COR-L47 (cell line): ENCODE measurements at places on chromosomes 2 and 18.

- no peak for DNase-seq
Observed at GRCh38 chr2:18290386-18290785, 270.1 kb downstream of the RDH14 start.

DNA sequence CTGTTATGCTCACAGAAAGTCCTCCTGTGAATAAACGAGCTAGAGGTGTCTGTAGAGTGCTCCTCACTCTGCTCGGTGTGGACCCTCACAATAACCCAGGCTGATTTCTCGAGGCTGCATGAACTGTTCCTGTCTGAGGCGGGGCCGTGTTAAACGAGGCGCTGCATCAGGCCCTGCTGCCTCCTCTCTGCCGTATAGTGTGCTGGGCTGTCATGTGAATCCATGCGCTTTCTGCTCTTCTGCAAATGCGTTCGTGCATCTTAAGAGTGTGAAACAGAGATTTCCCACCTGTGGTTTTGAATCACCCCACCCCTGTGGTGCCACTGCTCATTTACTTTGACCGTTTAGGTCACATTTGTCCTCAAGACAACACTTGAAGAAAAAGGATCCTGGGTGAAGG, 26.2 kb downstream of the TRAF3IP1 start:
- DNase-seq = no peak

DNA sequence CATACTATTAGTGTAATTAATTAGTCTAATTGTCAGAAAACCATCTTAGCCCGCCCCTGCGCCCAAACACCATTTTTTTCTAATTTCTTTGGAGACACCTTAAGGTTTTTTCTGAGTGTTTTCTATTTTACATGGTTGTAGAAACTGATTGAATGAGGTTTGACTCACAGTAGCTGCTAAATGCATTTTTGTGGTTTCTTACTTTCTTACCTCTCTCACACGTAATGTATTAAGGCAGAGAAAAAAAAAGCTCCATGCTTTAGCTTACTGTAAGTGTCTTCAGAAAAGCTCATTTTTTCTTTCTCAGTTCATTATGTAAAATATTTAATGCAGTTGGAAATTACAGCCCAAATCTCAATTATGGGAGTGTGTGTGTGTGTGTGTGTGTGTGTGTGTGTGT, 548.5 kb upstream of the LRRTM4 start:
- no peak for DNase-seq

- no peak for DNase-seq
Observed at GRCh38 chr2:205722283-205722918, 40.1 kb downstream of the NRP2 start.

DNA sequence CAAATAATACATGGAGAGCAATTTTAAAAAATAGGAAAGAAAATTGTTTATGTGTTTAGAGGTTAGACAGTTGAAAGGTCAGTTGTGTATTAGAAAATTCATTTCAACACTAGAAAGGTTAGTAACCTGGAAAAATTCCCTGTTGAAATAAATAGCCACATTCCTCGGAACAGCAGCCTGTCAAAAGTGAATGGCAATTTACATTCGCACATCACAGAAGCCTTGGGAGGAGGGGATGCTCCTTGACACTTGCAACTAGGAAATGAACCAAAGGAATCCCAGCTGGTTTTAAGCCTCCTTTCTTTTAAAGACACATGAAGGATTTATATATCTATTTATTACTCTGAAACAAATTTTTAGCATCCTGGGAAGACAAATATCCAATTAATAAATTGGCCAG, 653.5 kb upstream of the LRRTM4 start:
- DNase-seq = no peak

- DNase-seq = no peak
Observed at GRCh38 chr18:22423878-22424564, 6.3 kb upstream of the CTAGE1 start.

GRCh38 chr2:216905649-216906329, 45.9 kb upstream of the TNP1 start:
- no peak for DNase-seq

DNA sequence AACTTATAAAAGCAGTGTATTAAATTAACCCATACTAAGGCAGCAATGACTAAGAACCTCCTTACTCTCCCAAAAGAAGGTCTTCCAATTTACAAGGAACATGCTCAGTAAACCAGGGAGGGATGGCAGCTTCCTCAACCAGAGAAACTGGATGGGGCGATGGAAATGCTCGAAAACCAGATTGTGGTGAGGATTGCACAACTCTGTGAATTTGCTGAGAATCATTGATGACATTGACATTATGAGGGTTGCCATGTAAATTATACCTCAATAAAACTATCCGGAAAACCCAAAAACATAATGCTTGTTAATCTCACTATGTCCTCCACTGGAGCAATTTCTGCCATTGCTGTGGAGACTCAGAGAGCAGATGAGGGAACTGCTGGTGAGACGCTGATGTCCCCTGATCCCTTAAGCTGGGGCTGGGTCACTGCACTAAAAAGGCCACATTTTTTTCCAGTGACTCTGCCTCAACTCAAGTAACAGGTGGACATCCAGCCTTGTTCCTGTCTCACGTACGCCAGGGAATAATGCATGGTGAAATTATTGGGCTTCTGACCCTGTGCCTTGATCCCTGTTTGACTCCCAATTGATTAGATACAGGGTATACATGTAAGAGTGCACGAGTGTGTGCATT, 288.3 kb downstream of the CYP26B1 start:
- DNase-seq = no peak

DNA sequence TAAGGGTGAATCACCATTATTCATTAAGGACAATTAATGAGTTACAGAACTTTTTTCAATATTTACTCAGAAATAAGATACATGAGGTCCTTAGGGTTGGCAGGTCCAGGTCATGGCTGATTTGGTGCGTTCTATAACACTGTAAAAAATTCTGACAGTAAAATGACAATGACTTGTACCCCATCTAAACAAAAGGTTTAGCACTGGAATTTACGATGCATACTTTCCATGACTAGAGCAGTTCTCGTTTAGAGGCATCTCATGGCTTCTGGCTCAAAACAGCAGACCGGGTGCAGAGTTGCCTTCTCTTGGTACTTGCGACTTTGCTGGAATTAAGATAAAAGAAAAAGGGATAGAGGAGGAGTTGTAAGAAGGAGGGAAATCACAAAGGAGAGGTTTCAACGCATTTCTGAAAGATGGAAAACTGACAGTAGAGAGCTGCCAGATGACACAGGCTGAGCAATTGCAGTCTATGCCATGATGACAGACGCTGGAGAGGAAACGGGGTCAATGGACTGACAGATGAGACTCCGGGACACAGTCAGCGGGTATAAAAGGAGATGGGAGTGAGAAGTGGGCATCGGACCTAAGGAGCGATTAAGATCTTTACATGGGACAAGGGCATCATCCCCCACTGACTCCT, 4.1 kb upstream of the CYS1 start:
- no peak for DNase-seq

DNA sequence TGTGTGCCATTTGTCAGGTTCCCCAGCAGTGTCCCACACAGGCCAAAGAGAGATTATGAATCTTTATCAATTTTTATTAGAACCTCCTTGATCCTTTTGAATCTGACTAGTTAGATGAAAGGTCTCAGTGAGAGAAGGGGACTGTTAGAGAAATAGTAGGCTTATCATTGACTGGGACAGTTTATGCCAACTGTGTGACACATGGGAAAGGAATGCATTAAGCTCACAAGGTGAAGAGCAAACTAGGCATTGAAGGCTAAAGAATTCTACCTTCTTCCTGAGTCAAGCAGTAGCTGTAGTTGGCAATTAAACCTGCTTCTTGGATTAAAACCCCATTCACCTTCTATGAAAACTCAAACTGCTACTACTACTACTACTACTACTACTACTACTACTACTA, 389.6 kb upstream of the CDH19 start:
- no peak for DNase-seq

DNA sequence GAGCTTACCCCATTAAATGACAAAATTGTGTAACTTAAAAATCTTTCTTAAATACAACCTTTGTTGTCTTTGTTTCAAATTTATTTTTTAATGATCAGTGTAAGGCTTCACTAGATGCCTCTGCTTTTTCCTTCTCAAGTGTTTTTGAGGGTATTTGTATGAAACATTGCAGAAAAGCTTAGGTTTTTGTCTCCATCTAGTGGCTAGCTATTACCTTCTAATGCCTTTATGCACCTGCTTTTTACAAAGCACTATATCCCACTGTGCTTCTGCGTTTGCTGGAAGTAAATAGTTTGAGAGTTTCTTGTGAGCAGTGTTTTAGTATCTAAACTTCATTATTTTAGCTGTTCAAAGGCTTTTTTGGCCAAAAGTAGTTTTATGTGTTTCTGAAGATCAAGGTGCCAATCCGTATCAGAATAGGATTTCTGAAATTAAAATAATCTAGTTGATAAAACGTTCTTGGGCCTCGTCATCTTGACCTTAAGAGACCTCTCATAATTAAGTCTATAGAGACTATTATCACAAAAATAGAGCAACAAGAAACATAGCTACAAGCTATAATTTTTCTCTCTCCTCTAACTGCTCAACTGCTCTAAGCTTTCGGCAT, 47.0 kb downstream of the IWS1 start:
- peak; percentile 62 for DNase-seq

DNA sequence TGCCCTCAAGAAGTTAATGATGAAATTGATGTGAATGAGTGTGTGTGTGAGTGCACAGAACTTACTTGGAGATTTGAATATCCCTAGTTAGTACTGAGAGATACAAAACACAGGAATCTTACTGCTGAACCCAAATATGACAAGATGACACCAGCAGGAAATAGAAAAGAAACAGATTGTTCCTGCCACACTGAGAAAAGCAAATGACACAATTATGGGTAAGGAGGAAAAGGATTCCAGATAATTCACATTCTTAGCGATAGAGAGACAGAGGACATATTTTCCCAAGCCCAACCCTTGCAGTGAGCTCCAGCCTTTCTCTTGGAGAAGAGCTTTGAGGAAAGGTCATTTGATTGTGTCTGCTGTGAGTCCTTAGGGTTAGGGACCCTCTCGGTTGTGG, 105.7 kb upstream of the SMIM21 start:
- no peak for DNase-seq

DNA sequence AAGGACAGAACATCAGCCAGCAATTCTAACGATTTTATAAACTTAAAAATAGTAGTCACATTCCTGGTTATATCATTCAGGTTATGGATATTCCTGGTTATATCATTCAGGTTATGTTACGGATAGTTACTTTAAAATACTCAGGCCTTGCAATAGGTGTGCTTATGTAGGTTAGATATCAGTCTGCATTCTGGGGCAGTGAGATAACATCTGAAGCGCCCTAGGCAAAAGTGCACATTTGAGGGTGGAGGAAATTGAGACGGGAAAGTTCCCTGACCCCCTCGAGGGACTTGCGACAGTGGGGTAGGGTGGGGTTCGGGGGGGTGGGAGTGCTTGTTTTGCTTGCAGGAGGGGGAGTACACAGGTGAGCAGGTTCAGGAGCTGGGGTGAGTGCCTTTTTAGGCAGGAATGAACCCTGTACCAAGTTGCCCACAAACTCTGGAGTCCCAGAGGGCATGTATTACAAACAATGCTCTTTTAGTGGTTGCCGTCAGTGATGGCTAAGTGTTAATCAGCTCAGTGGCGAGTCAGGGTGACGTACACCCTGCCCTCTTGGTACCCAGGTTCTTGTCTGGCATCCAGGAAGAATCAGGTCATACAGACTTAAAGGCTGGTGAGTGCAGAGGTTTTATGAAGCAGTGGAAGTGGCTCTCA, 31.8 kb downstream of the CREG2 start:
- no peak for DNase-seq

GRCh38 chr18:78740876-78741275, 238.7 kb upstream of the SALL3 start:
- DNase-seq = no peak

- no peak for DNase-seq
Observed at GRCh38 chr2:30670453-30670852, 136.8 kb downstream of the CAPN13 start.

DNA sequence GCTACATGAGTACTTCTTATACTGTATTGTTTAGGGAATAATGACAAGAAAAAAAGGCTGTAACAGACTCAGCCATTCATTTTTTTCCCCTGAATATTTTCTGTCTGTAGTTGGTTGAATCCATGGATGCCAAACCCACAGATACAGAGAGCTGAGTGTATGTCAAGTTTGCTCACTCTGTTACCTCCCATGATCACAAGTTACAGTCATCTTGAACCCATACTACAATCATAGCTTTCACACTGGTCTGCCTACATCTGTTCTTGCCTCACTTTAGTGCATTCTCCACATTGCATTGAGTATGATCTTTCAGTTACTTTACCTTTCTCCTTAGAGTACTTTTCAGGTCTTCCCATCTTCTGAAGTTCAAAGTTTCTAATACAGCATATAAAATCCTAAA, 94.0 kb downstream of the BIRC6 start:
- DNase-seq = no peak

DNA sequence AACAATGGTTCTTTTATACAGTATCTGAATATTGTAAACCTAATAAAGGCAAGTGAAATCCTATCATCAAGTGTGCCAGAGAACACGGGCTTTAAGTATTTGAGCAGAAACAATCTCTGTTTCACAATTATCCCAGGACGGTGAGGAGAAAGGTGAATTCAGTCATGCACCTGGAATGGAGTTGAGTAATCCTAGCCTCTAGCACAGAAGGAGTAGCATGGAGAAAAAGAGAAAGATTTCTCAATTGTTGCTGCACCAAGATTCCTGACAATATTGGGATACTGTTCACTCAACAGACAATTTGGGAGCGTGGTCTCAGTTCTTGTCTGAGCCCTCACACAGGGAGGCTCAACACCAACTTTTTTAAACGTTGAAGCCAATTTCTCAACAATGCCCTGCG, 510.6 kb downstream of the SOX11 start:
- DNase-seq = no peak

DNA sequence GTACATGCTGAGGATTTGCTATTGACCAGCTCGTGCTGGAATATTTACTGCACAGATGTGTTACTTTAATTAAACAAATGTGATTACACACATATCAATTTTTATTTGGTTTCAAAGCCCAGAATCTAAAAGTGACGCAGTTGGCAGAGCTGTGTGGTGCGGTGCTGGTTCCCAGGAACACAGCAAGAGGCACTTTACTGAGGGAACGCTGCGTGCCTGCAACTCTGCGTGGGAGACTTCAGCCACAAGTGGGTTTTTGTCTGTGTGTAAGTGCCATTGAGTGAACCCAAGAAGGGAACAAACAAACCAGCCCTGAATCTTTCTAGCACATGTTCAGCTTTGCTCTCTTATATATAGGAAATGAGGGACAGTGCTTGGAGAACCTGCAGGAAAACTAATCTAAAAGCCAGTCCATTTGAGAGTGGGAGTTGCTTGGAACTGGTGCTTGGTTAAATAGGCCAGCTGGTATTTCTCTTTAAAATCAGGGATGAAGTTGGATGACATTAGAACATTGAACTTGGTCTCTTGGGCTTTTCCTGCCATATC, 196.6 kb upstream of the CELF4 start:
- DNase-seq = no peak
